ENCODE measurements at places on chromosomes 1 and 21. TPM values are rescaled to one million over a fixed set of nuclear protein-coding genes. Genes with fewer than 3 reads are reported as not detected.

The PTGS2 gene
- polyA plus RNA-seq = 2.1 TPM

The LEFTY2 gene
- polyA plus RNA-seq = not detected

GRCh38 chr1:174789399-174789798 is 210.3 kb upstream of the CACYBP start:
- DNase-seq = no peak

- no peak for DNase-seq
These were observed 75.0 kb upstream of the MACF1 start for GRCh38 chr1:39129514-39129913.

DNA sequence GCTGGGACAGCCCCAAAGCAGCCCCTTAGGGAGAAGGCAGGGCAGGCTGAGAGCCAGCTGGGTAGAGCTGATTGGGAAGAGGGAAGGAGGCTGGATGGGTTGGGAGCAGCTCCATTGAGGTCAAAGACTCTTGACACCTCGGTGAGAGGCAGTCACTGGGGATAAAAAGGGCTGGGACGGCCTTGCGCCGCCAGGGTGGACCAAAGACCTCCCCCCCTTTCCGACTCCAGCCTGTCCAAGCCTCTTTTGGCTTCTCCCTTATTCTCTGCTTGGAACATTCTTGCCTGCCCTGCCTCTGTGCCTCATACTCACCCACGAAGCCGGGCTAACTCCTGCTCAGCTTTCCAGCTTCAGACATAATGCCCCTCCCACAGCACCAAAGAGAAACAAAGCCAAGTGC is 51.1 kb downstream of the LRRC38 start:
- DNase-seq = no peak

- no peak for DNase-seq
These were observed 972 bp upstream of the KDM4A start for GRCh38 chr1:43648876-43649477.

DNA sequence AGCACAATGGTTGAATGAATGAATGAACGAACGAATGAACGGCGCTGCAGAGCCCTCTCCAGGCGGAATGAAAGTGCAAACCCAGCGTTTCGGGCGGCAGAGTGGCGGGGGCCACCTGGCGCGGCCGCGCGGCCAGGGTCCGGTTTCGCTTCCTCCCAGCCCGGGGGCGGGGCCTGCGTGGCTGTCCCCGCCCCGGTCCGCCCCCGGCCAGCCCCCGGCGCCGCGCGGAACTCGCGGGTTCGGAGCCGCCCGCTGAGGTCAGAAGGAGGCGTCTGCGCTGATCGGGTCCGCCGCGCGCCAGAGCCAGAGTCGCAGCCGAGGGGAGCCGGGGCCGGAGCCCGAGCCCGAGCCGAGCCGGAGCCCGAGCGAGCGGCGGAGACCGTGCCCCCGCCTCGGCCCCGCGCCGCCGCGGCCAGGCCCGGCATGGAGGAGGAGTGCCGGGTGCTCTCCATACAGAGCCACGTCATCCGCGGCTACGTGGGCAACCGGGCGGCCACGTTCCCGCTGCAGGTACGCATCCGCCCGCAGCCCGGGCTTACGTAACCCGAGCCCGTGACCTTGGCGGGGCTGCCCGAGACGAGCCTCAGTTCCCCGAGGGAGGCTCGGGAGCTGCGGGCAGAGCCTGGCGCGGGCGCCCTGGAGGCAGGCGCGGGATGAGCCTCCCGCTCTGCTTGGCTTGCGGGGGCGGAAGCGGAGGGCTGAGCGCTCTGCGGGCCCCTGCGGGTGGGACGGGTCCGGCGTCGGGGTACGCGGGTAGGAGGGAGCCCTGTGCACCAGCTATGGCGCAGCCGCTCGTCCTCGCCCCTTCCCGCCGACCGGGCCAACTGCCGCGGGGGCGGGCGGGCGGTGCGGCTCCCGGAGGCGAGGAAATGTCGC is at the start of gene PDXK:
PDXK (plus strand) TSS at position 258 of the 876 bp plus-strand sequence; CDS start at position 424, 166 bp downstream.
- no peak for DNase-seq

DNA sequence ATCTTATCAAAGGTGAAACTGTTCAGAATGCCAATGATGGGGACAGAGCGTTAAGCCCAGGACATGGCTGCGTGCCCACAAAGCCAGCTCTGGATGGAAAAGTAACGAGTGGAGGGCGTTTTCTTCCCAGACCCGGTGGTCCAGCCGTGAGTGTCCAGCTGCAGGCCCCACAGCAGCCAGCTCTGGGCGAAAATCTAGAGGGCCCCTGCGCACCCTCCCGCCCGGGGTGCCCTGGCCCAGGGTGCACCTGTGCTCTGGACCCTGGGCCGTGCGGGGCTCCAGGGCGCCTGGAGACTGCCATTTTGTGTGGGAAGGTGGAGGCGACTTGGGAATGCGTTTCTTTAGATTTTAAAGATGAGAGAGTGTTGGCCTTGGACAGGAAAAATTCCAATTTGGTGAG is 58.8 kb downstream of the SKI start:
- DNase-seq = no peak

DNA sequence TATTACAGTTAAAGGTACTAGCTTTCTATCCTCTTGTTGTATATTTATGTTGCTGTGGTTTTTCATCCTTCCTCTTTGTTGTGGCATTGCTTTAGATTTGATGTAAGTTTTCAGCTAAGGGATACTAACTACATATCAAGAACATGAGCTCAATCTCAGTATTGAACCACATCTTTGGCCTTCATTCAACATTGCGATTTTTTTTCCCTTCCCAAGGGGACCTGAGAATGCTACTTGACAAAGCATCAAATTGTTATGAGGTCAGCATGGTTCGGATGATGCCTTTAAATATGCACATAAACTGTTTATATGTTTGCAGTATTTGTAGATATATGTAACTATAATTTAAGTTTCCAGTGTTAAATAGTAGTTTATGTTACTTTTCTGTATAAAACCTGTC is 31.7 kb upstream of the GPR88 start:
- no peak for DNase-seq

- DNase-seq = no peak
These were observed 6.0 kb downstream of the SMCP start for GRCh38 chr1:152884085-152884484.

GRCh38 chr1:92310185-92310597 is 11.3 kb downstream of the RPAP2 start:
- no peak for DNase-seq

- DNase-seq = no peak
These were observed 374.9 kb upstream of the PTBP2 start for GRCh38 chr1:96346719-96347118.
